ENCODE measurements at places on chromosomes 5 and 9.

GRCh38 chr5:79512471-79513307 is 1.2 kb downstream of the HOMER1 start:
- DNase-seq: no peak

GRCh38 chr9:121059998-121060636 is 10.0 kb upstream of the C5 start:
- no peak for DNase-seq

DNA sequence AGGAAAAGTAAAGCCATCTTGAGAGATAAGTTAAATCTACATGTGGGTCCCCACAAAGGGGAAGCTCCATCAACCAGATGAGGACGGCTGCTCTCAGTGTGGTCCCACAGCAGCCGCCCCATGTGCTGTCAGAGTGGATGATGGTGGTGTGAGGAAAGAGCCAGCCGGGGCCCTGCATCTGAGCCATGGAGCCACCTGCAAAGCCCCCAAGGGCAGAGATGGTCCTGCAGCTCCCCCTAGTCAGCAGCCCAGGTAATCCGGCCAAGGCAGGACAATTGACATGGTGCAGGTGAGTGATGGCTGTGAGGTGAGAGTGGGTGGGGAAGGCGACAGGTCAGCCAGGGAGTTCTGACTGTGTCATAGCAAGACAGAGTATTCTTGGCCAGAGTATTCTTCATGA is 458.8 kb downstream of the ICE1 start:
- DNase-seq: no peak

DNA sequence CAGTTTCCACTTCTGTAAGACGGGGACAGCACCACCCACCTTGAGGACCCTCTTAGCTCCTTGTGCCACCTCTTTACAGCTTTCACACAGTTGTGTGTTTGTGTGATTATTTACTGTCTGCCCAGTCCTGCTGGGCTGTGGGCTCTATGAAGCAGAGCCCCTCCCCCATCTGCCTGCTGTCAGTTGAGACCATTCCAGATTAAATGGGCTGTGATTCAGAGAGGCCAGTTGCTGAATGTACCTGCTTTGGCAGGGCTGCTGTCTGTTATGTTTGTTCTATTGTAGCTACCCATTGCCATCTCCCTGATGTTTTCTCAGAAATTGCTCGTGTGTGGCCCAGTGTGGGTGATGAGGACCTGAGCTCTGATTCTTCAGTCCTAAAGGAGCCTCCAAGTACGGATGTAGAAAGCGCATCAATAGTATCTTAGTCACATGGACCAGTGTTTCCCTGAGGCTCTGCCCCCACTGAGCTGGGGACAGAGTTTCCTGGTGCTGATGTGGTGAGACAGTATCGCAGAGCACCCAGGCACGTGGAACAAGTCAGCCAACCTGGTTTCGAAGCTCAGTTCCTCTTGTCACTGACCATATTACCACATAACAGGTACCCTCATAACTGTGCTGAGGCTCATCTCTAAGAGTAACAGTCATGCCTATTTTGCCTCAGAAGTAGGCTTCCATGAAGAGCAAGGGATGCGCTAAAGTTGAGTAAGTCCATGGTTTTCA is 3.7 kb downstream of the ANGPTL2 start:
- no peak for DNase-seq

GRCh38 chr9:73270967-73271721 is 119.5 kb downstream of the ANXA1 start:
- no peak for DNase-seq
